KG1 (cell line): ENCODE measurements at places on chromosomes 11 and 22.

DNA sequence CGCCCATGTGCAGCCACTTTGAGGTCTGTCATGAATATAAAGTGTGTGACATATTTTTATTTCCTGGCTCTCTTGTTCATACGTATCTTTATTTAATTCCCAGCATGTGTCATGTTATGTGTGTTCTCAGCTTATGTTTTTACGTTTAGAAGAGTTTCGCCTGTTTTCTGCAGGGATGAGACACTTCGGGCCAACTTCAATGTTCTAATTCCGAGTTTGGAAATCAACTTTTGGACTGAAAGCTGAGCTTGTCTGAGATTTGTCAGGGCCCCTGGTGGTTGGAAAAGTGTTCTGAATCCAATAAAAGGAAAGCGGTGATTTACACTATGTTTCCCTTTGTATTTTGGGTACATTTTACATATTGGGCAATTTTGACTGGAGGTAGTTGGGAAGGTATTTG is 810.7 kb downstream of the TBC1D22A start:
- DNase-seq = no peak

- no peak for DNase-seq
These were observed 46.7 kb upstream of the MTNR1B start for GRCh38 chr11:92922731-92923130.

- DNase-seq = no peak
These were observed 7.6 kb downstream of the RNH1 start for GRCh38 chr11:499201-500076.

GRCh38 chr11:8886322-8886721 is 24.7 kb upstream of the AKIP1 start:
- DNase-seq = no peak

GRCh38 chr11:117417856-117418255 is 90.2 kb downstream of the CEP164 start:
- no peak for DNase-seq

DNA sequence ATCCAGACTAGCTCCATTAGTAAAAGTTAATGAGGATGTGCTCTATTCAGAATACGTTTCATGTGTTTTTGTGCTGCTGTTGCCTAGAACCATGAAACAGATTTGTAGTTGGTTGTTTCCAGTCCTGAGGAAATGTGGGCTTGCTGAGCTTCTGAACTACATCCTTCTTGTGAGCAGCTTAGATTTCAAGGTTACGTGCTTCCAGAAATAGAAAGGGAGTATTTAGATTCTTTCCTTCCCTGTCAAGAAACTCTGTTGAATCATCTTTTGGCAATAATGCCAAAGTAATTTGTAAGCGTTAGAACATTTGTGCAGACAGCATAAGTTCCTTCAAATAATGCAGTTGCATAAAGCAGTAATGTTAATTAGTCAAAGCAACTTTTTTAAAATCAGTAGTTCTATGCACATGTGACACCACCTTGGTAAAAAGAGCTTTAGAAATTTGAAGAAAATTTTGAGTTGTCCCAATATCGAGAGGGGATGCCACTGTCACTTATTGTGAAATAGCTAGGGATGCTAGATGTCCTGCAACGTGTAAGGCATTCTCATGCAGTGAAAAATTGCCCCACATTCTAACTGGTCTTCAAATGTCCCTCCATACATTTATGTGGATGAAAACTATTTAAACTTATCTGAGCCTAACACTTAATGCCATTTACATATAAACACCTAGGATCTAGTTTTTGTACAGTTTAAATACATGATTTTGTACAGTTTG is 169.6 kb downstream of the ETS1 start:
- no peak for DNase-seq

DNA sequence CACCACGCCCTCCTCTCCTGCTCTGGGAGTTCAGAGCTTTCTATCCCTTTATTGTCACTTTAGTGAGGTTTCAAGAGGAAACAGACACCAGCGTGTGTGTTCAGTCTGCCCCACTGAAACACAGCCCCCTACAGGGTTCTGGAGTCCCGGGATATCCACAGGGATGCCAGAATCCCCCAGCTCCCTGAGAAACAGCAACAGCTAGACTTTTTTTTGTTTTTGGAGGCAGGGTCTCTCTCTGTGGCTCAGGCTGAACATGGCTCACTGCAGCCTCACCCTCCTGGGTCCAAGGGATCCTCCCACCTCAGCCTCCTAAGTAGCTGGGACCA is 10.4 kb downstream of the SULT4A1 start:
- DNase-seq = no peak

DNA sequence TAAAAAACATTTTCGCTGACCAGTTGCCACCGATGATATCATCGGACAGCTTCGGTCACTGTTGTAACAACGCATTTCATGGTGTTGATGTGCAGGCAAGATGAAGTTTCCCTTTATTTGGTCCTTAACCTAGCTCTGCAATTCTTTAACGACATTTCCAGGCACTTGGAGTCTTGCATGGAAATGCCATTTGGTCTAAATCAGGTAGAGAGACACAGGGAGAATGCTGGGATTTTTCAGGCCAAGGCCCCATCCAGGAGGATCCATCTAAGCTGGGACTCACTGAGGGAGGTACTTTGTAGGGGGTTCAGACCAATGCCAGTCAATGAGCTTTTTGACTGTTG is 121.5 kb upstream of the RCN1 start:
- DNase-seq = no peak

GRCh38 chr11:121372028-121372427 is 79.5 kb downstream of the SC5D start:
- no peak for DNase-seq

DNA sequence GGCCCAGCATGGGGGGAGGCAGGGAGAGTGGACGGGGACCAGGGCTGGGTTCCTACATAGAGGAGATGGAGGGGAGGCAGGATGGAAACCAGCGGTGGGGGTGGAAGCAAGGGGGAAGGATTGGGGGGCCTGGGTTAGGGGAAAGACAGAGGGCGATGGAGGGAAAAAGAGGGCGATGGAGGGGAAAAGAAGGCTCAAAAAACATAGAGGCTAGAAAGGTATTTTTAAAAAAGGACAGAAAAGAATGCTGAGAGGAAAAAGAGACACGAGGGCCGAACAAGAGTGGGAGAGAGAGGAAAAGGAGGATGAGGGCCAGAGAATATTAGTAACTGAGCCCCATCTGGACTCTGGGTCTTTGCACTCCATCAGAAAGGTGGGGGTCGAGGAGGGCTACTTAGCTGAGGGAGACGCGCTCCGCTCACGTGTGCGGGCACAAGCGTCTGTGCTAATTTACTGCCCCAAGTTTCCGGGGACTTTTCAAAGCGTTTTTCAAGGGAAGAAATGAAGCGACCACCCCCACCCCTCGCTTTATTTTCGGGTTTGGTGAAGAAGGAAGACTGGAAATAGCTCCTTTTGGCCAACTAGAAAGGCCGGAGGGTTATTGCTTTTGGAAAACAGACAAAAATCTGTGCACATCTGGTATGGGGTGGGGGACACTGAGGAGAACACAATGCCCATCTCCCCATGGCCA is 14.5 kb downstream of the PAX6 start:
- no peak for DNase-seq

GRCh38 chr11:14423633-14424032 is 64.7 kb upstream of the RRAS2 start:
- DNase-seq = peak; percentile 32

DNA sequence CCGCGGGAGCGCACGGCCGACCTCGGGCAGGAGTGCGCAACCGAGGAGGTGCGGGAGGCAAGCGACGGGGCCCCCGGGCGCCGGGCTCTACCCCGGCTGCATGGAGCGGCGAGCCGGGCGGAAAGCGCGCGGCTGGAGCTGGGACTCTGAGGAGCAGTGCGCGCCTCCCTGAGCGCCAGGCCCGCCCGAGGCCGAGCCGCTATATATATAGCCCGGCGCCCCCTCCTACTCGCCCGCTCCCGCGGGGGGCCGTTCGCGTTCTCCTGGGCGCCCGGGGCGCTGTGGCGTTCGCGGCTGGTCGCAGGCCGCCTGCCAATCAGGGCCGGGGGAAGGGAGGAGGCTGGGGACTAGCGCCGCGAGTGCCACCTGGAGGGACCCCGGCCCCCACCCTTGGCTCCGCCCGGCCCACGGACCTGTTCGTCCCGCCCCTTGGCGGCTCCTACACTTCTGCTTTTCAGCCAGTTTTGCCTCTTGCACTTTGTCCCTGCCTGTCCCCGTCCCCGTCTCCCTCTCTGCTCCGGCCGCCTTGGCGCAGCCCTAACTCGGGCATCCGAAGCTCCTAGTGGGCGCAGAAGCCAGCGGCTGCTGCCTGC is at the start of gene FGF4:
FGF4 (minus strand) TSS at position 179 of the 593 bp plus-strand sequence. CDS start 257 bp downstream, outside the sequence.
- no peak for DNase-seq

- DNase-seq = peak; percentile 21
These were observed 58.2 kb downstream of the RRAS2 start for GRCh38 chr11:14300661-14301304.
